Breast epithelium (tissue), 4 donors: ENCODE measurements at places on chromosomes 7 and 10. TPM values are rescaled to one million over a fixed set of nuclear protein-coding genes. Genes with fewer than 3 reads are reported as not detected.

GRCh38 chr7:95180-95862 lies 97.0 kb upstream of the FAM20C start:
- no peak for DNase-seq

GRCh38 chr7:128084896-128085608 lies 53.8 kb upstream of the LRRC4 start:
- no peak for DNase-seq

TRPV5 gene
- total RNA-seq, result 0.15 TPM

GNGT1 gene
- total RNA-seq, result not detected

NPC1L1 gene
- 0.16 TPM for total RNA-seq

GRCh38 chr7:12783421-12784095 lies 96.1 kb downstream of the ARL4A start:
- no peak for DNase-seq

DNA sequence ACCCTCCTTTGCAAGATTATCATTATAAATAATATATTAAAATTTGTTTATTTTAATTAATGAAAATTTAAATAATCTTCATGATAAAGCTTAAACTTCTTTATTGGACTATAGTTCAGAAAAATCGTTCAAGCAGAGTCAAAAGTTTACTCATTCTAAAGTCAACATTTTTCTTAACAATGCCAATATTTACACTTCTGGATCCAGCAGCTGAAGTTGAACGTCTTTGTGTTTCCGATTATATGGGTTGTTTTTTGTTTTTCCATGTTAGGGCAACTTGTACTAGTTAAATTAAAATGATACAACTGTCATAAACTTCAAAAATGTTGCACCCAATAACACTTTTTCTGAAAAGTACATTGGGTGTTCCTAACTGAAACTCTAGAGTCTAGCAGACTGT lies 43.8 kb downstream of the GRB10 start:
- DNase-seq, result no peak

GRCh38 chr7:116161728-116162127 lies 48.6 kb upstream of the TES start:
- DNase-seq, result no peak

- DNase-seq, result no peak
These were observed 133.4 kb upstream of the PFKP start for GRCh38 chr10:2933924-2934323.

- no peak for DNase-seq
These were observed 1178.5 kb upstream of the C7orf33 start for GRCh38 chr7:147412109-147412508.

DNA sequence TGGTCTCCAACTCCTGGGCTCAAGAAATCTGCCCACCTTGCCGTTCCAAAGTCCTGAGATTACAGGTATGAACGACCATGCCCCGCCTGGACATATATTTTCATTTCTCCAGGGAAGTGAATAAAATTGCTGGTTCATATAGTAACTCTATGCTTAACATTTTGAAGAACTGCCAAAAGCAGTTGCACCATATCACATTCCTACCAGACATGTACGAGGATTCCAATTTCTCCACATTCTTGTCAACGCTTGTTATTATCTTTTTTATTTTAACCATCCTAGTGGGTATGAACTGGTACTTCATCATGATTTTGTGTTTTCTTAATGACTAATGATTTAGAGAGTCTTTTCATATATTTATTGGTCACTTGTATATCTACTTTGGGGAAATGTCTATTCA lies 21.9 kb upstream of the CPN1 start:
- DNase-seq, result no peak

- DNase-seq, result peak; percentile 57
These were observed 81.7 kb downstream of the RNF216 start for GRCh38 chr7:5699467-5700384.

ANKRD30A gene
- 725 TPM for total RNA-seq

DNA sequence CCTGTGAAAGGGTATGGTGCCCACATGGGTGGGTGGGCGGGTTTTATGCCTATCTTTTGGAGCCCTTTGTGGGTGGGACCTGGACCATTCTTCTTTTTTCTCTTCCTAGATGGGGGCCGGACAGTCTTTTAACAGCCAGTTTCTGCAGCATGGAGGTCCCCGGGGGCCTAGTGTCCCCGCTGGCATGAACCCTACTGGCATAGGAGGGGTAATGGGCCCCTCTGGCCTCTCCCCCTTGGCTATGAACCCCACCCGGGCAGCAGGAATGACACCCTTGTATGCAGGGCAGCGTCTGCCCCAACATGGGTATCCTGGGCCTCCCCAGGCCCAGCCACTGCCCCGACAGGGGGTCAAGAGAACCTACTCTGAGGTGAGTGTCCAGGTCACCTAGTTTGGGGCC lies 9.1 kb downstream of the ZMIZ2 start:
- no peak for DNase-seq

GRCh38 chr7:27080844-27081436 lies 14.9 kb downstream of the HOXA1 start:
- no peak for DNase-seq

DNA sequence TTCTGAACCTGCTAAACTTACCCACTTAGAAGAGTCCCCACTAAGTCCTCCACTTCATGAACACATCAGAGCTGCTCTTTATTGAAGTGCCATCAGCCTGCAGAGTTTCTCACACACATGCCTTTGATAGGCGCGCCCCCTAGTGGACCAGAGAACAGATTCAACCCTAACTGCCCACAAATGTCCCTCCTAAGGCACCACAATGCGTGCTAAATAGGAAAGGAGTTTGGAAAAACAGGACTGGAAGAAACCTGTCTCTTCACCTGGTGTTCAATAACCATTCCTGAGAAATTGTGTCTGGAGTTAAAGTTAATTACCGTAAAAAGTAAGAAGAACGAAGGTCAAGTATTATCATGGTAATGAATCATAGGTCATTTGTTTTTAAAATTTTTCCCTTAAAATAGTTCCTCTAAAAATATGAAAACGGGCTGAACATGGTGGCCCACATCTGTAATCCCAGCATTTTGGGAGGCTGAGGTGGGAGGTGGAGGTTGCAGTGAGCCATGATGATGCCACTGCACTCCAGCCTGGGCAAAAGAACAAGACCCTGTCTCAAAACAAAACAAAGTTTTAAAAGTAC lies 249.7 kb downstream of the ELMO1 start:
- peak; percentile 77 for DNase-seq

DNA sequence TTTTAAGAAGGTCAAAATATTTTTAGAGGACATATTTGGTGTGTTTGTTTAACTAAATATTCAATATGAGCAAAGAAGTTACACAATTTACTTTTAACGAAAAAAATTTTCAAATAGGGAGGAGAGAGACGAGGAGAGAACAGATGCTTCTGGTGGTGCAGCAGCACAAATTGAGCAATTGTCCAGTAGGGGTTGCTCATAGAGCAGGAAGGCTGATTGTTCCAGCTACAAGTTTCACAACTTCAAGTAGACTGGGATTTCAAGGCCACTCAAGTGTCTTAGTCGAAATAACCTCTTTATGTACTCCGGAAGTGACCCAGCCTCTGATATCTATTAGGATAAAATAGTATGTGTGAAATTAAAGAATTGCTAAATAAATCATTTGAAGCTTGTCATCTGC lies 197.9 kb downstream of the HDAC9 start:
- DNase-seq, result no peak

- no peak for DNase-seq
These were observed 11.0 kb downstream of the MINDY3 start for GRCh38 chr10:15849316-15849715.

DNA sequence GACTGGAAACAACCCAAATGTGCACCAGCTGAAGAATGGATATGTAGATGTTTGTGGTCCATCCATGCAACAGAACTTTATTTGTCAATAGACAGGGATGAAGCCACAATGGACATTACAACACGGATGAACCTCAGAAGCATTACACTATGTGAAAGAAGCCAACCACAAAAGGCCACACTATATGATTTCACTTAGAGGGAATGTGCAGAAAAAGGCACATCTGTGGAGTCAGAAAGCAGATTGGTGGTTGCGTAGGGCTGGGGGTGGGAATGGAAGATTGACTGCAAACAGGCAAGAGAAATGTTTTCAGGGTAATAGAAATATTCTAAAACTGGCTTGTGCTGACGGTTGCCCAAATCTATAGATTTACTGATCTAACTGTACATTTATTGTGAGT lies 34.3 kb upstream of the WASHC2A start:
- no peak for DNase-seq

GRCh38 chr10:561721-562120 lies 127.7 kb downstream of the DIP2C start:
- DNase-seq, result no peak

SEMA4G gene
- total RNA-seq, result 2.9 TPM

DNA sequence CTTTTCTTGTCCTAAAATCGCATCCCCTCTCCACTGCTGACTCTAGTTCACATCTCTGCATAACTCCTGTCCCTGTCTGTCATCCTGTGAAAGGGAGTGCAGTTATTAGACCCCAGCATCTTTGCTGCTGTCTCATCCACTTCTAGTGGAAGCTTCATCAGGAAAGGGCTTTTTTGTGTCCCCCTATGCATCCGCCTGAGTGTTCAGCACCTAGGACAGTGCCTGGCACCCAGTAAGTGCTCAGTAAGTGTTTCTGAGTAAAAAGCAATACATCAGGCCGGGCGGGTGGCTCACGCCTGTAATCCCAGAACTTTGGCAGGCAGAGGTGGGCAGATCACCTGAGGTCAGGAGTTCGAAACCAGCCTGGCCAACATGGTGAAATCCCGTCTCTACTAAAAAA lies 211.8 kb upstream of the FOXK1 start:
- DNase-seq, result no peak

ASIC3 gene
- total RNA-seq, result 3.3 TPM

- peak; percentile 34 for DNase-seq
These were observed 70.0 kb upstream of the ZMIZ2 start for GRCh38 chr7:44678471-44679179.

GRCh38 chr10:22651276-22651980 lies 63.0 kb downstream of the PIP4K2A start:
- DNase-seq, result no peak

- no peak for DNase-seq
These were observed 710.2 kb upstream of the POM121L12 start for GRCh38 chr7:52325237-52325636.

- DNase-seq, result no peak
These were observed 624.9 kb downstream of the ARL4A start for GRCh38 chr7:13312307-13312706.

- no peak for DNase-seq
These were observed 3.0 kb upstream of the PANK1 start for GRCh38 chr10:89648074-89648473.

GRCh38 chr7:66333443-66333842 lies 128.3 kb downstream of the TPST1 start:
- no peak for DNase-seq

DNA sequence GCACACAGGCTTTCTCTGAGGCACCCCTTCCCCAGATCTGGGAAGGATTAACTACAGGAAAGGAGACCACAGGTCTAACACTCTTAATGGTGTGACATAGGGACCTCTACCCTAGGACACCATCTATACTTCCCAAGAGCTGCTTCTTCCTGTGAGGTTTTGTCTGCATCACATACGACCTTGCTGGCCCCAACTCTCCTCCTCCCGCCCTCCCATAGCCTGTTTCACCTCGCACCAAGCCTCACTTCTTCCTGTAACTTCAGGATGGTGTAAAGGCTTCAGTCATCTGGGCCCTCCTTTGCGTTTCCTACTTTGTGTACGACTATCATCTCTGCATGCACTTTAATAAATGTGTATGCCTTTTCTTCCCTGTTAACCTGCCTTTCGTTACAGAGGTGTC lies 274.3 kb downstream of the KLF6 start:
- no peak for DNase-seq

DNA sequence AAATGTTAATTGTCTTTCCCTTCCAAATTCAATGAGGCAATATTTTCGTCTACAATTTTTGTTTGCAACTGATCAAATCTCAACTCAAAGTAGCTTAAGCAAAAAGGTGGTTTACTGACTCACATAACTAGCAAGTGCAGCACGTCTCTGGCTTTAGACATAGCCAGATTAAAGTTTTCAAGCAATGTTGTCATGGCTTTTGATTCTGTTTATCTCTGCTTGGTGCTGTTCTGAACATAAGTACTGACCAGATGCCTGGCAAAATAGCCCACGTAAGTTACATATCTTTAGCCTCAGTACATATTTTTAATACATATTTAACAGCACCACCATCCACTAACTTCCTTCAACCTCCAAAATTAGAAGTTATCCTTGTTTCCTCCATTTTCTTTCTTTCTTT lies 877.9 kb downstream of the KCNMA1 start:
- no peak for DNase-seq

- DNase-seq, result no peak
These were observed 101.6 kb downstream of the C10orf90 start for GRCh38 chr10:126568809-126569385.

RBP3 gene
- not detected for total RNA-seq

DNA sequence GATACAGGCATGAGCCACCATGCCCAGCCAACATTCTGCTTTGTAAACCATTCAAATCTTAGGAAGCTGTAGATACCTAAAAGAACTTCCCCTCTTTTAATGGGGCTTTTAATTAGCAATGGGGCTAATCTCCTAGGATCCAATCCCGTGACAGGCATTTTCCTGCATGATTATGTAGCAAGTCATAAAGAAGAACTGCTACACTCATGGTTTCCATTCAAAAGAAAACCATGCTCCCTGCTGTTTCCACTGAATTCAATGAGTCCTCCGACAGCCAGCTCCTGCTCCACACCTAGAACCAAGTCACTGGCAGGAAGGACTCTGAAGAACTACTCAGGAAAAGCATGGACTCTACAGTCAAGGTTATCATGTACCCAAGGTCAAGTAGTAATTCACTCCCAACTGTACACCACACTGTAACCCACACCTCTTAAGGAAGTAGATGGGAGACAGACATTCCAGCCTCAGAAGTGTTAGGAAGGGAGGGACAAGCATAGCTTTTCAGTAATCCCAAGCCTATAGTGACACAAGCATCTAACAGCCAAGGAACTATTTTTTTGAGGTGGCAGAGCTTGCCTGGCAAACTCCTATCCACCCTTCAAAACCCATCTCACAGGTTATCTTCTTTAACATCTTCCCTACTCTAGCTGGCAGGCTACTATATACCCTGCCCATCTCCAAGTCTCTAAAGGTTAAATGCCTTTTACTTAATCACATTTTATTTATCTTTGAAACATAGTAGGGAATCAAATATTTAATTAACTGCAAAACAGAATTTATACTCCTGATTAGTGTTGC lies 47.5 kb downstream of the CTBP2 start:
- DNase-seq, result no peak

GRCh38 chr10:128751284-128751683 lies 625.1 kb upstream of the MKI67 start:
- no peak for DNase-seq
